Stimulated activated CD8-positive, alpha-beta memory T cell treated with anti-CD3 and anti-CD28 coated beads, Interleukin-15, amount 100 ng/mL, for 4 hours (primary cell): ENCODE measurements at places on chromosomes 2 and 18.

DNA sequence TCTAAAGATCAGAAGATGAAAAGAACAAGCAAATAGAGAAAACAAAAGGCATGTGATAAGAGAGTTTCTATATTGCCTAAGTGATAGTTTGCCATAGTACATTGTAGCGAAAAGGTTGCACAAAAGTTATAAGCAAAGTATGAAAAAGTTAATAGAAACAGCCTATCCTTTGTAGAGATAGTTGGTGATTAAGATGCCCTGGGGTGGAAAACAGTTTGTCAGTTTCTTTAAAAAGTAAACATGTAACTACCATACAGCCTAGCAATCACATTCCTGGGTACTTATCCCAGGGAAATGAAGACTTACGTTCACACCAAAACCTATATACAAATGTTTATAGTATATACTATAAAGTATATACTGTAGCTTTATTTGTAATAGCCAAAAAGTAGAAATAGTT is 16.9 kb upstream of the DAPL1 start:
- DNase-seq = no peak

DNA sequence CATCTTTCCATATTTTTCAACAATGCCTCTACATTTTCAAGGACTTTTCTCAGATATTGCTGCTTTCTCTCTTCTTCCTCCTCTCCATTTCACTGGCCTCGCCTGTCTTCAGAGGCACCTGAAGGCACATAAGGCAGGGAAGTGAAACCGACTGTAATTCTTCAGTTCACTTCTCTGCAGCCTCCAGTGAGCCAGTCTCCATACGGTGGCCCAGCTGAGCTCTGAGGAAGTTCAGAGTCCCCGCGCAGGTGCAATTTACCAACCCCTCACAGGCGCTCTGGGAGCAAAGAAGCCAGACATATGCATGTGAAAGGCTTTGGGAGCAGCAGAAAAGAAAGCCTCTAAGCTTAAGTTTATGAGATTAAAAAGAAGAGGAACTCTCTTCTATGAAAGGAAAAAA is 12.4 kb downstream of the KLHL14 start:
- DNase-seq = no peak

DNA sequence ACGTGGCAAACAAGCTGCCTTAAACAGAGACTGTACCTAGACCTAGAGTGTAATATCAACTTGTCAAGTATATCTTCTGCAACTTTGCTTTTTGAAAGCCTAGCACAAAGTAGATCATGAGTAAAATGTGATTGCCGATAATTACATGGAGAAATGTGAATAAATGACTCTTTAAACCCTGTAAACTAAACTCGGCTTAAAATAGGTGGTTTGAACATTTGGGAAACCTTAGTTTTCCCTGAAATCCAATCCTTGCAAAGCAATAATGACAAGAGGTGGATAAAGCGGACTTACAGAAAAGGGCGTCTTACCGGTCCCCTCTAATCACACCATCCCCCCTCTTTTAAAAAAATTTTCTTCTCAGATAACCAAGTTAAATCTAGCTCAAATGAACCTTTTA is 549 bp upstream of the PSMD14 start:
- no peak for DNase-seq

DNA sequence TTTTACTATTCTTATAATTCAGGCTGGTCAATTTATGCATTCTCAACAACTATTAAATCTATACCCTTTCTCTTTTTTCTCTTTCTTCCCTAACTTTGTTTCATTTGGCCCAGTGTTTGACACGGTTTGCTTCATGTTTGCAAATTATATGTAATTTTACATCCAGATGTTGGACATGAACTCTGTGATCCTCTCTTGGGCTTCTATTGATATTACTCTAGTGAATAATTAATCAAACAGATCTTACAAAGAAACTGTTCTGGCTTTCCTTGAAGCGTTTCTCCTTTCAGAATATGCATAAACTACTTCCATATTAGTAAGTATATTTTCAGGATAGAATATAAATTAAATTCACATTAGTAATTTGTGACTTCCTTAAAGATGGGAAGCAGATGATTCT is 225.1 kb upstream of the TMEFF2 start:
- no peak for DNase-seq

DNA sequence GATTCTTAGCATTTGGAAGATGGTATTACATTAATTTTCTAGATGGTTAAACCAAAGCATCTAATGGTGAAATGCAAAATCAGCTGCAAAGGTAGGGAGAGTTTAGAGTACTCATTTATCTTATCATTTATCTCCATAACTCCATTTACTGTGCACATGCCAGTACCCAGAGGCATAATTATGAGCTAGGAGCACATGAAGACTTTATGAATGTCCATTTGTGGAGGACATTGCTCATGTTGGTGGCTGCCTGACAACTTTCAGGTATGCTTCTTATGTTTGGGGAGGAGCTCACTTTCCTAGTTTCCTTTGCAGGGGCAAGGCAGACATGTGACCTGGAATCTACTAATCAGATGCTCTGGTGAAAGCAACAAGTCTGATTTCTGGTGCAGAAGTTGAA is 134.0 kb downstream of the NRP2 start:
- no peak for DNase-seq

DNA sequence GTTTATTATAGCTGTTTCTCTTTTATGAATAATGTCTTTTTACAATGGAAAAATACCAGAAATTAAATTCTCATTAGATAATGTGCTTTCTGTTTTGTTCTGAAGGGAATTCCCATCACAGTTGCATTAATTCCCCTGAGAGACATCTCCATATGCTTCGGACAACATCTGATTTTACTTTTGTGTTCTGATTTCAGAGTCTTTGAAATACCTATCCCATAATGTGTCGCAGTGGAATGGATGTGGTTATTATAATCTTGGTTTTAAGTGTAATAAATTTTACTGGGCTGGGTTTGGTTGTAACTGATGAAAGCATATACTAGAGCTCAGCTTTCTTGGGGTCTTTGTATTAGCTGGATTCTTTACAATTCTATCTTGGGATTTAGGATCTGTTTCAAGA is 12.5 kb downstream of the SPTBN1 start:
- no peak for DNase-seq

GRCh38 chr2:132366421-132367180 is 50.0 kb upstream of the GPR39 start:
- no peak for DNase-seq

- no peak for DNase-seq
Observed at GRCh38 chr2:143451642-143452281, 322.5 kb downstream of the ARHGAP15 start.

DNA sequence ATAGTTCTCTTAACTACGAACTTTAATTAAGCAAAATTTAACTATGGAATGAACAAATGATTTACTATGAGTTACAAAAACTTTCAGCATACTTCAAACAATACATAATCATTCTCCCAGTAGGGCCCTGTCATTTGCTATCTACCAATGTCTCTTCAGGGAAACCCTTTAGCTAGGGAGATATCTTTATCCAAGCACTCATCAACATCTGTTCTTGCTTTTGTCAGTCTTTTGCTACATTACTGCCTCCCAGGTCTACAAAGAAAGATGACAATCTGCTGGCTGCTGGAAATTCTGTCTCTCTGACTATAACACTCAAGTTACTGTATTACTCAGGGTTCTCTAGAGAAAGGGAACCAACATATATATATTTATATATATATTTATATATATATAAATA is 1626.3 kb upstream of the CELF4 start:
- no peak for DNase-seq

- DNase-seq = no peak
Observed at GRCh38 chr18:12291161-12291560, 16.9 kb upstream of the TUBB6 start.

- no peak for DNase-seq
Observed at GRCh38 chr2:224781400-224781799, 65.2 kb upstream of the CCDC195 start.

DNA sequence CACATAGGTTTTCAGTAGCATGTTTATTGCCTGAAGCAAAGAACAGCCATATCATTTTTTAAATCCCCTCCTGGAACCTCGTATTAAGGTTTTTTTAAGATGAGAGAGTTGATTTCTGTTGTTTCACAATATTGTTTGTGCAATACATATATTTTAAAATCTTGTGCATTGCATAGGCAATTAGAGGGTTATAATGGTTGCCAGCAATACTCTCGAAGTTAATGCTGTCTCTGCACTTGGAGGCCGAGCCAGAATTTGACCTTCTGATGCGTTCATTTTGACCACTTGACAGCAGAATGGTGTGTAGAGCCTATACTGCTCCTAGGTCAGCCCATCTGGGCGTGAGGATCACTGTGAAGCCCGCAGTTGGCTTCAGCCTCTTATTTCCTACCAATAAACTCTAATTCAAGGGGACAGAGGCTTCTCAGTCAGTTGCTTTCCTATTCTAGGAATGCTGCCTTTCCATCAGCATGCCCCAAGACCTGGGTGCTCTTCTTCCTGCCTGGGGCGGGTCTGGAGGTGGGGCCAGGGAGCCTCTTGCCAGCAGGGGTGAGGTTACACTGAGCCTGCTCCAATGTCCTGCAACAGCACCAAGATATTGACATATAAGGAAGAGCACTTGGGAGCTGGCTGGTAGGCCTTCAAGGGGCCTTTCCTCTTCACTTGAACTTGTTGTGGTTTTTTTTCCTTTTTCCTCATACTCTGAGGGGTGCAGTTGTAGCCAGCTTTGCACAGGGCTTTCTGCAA is 91.4 kb upstream of the BCL2L11 start:
- DNase-seq = no peak

- DNase-seq = no peak
Observed at GRCh38 chr2:28063492-28063962, 173.0 kb downstream of the BABAM2 start.

GRCh38 chr2:83827618-83828017 is 631.5 kb downstream of the SUCLG1 start:
- no peak for DNase-seq

GRCh38 chr18:8936619-8937018 is 165.9 kb upstream of the NDUFV2 start:
- no peak for DNase-seq

- DNase-seq = no peak
Observed at GRCh38 chr2:59005836-59006615, 764.9 kb upstream of the FANCL start.

- no peak for DNase-seq
Observed at GRCh38 chr2:27369471-27370025, 590 bp downstream of the EIF2B4 start.

DNA sequence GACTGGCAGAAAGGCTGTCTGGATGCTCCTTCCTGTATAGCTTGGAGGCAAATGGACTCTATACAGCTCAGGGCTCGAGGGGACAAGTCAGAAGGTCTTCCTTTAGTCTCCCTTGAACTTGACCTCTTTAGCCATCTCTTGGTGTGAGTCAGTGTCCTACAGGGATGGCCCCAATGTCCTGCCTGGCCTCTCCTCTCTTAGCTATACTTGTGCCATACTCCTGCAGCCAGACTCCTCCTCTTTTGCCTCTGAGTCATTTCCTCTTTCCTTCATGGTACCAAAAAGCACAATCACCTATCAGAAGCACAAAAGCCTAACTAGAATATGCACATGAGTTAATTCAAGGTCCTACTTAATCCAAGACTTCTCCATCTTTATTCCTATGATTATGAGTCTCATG is 112.7 kb downstream of the XRCC5 start:
- DNase-seq = no peak

DNA sequence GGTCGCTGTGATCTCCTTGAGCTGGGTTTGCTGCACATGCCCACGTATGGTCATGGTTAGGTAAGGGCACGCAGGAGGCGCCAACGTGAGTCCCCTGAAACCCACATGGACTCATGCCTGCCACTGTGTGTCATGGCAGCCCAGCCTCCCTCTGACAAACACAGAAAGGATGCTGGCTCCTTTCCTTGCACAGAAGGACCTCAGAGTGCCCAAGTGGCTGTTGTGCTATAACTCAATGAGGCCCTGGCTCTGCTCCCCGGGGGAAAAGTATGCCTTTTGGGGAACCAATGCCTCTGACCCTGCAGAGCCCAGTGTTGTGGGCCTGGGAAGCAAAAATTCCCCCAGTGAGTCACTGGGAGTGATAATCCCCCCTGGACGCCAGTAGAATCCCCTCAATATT is 233.9 kb downstream of the VAPA start:
- DNase-seq = no peak

- DNase-seq = no peak
Observed at GRCh38 chr18:32968248-32968647, 195.4 kb upstream of the KLHL14 start.

GRCh38 chr2:178513876-178514275 is 33.6 kb downstream of the PLEKHA3 start:
- no peak for DNase-seq

GRCh38 chr18:29651122-29651680 is 1391.3 kb downstream of the DSC3 start:
- no peak for DNase-seq

- DNase-seq = no peak
Observed at GRCh38 chr2:64401529-64401880, 52.5 kb upstream of the LGALSL start.

- no peak for DNase-seq
Observed at GRCh38 chr2:63058144-63058920, 7.7 kb downstream of the OTX1 start.

DNA sequence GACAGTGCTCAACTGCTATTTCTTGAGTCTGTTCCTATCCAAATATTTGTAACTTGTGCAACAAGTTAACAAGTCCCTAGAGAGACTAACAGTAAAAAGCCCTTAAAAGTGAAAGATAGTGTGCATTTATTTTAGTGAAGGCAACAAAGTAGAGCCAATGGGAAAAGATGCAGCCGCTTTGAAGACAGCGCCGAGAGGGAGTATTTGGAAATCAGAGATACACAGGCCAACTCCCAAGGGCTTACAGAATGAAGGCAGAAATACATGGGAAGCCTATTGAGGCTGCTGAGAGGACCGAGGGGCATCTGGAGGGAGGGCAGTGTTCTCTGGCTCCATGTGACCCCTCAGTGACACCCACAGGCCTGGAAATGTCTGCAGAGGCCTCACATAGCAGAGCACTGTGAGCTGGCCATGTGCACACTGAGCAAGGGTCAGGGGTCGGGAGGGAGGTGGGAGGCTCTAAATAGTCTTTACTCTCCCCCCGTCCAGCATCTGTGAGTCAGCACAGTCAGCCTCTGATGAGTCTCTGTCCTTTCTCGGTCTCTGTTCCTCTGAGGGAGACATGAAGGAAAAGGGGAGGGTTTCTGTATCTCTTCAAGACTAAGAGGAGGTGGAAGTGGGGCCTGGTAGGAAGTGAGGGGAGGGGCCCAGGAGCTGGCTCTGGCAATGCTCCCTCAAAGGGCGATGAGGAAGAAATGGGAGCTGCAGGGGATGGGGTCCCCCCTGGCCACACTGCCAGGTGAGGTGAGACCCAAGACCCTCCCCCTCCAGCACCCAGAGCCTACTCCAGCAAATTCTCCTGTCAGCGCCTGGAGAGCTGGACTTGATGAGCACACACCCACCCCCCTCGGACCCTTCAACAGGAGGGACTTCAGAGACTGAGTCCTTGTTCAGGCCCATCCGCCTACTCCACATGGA is 133.6 kb downstream of the SP3 start:
- DNase-seq = no peak

DNA sequence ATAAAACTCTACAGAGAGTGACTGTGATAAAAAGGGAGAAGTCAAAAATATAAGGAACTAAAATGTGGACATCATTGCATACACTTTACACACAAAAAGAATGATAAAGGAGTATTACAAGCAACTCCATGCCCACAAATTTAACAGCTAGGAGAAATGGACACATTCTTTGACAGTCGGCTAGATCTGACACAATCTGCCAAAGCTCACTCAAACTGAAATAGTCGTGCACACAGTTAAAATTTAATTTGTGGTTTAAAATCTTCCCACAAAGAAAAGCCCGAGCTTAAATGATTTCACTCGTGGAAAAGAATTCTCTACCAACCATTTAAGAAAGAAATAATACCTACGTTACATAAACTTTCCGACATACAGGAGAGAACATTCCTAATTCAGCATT is 132.4 kb downstream of the ZAP70 start:
- no peak for DNase-seq
